Omental fat pad (tissue), 4 donors: ENCODE measurements at places on chromosomes 7 and 10. TPM values are rescaled to one million over a fixed set of nuclear protein-coding genes. Genes with fewer than 3 reads are reported as not detected.

GRCh38 chr7:38171623-38172391, 6.2 kb upstream of the STARD3NL start:
- DNase-seq, result no peak

- DNase-seq, result no peak
Measured at GRCh38 chr10:31574577-31574976, 255.6 kb downstream of the ZEB1 start.

- DNase-seq, result no peak
Measured at GRCh38 chr7:6551016-6551511, at the start of gene GRID2IP. Gene GRID2IP (minus strand): TSS chr7:6551461. CDS start chr7:6551436, 25 bp downstream.

DNA sequence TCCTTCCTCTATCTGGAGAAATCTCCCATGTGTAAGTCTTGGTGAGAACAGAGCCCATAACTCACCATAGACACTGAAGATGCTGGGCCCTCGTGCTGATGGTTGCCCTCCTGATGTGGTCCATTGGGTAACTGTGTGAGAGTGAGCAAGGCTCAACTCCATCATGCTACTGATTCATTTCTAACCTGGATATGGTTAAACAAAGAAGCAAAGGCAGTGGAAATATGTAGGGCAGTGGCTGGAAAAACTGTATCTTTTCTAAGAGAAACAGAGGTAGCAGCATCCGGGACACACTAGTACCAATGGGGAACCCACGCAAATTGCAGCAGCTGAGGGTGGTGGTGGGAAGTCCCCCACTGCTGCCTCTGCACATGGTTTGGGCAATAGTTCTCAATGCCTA, 221.7 kb downstream of the KLF6 start:
- DNase-seq, result no peak

DNA sequence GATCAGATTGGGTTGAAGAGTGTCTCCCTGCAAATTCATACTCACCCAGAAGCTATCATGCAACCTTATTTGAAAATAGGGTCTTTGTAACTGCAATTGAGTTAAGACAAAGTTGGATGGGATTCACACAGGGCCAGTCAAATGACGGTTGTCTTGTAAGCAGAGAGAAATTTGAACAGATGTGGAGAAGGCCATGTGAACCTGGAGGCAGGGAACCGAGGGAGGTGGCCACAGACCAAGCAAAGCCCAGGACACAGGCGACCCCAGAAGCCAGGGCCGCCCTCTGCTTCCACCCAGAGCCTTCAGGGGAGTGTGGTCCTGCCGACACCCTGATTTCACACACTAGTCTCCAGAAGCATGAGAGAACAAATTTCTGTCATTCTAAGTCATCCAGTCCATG, 140.8 kb downstream of the SFMBT2 start:
- DNase-seq, result no peak

DNA sequence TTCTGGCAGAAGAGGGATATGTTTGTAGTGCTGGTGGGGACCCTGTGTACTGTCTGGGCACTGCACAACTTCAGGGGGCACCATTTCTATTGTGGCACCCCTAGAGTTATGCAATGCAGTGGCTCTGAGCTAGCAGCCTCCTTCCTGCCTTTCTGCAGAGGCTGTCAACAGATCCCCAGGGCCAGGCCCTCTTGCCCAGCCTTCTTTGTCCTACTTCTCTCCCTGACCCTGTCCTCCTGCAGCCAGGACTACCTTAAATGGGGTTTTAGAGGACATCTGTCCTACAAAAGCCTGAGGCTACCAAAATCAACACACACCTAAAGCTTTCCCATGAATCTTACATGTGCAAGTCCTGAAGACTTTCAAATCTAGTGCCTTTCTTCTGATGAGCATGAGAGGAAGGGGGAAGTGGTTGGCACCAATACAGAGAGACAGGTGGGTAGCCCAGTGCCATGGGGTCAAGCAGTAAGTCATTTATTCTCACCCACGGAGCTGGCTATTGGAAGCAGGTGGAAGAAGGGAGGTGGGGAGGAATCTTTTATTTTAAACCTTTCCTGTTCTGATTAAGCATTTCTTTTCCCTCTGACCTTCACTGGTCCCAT, 2.4 kb downstream of the SPOCK2 start:
- DNase-seq, result no peak

GRCh38 chr7:42338231-42338915, 101.4 kb upstream of the GLI3 start:
- no peak for DNase-seq

- no peak for DNase-seq
Measured at GRCh38 chr10:124109261-124109660, 15.9 kb upstream of the CHST15 start.

- no peak for DNase-seq
Measured at GRCh38 chr10:57962839-57963238, 304.9 kb downstream of the IPMK start.

- no peak for DNase-seq
Measured at GRCh38 chr10:71547876-71548846, 151.4 kb downstream of the CDH23 start.

- DNase-seq, result no peak
Measured at GRCh38 chr10:116287906-116288501, 15.0 kb upstream of the GFRA1 start.

- DNase-seq, result no peak
Measured at GRCh38 chr7:82549616-82550285, 106.2 kb upstream of the CACNA2D1 start.

DNA sequence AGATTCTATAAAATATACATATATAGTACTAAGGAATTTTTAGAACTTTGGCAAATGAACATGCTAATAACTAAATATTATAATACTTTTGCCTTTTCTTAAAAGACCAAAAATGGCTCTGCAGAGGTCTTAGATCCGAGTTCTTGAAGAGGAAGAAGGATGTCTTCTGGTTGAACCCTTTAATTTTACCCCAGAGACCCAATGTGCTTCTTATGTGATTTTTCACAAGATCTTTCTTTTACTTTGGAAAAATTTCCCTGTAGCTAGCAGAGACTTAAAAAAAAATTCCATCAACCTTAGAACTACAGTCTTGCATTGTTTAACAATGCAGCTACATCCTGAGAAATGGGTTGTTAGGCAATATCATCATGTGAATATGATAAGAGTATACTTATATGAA, 663.2 kb downstream of the PARD3 start:
- no peak for DNase-seq

DNA sequence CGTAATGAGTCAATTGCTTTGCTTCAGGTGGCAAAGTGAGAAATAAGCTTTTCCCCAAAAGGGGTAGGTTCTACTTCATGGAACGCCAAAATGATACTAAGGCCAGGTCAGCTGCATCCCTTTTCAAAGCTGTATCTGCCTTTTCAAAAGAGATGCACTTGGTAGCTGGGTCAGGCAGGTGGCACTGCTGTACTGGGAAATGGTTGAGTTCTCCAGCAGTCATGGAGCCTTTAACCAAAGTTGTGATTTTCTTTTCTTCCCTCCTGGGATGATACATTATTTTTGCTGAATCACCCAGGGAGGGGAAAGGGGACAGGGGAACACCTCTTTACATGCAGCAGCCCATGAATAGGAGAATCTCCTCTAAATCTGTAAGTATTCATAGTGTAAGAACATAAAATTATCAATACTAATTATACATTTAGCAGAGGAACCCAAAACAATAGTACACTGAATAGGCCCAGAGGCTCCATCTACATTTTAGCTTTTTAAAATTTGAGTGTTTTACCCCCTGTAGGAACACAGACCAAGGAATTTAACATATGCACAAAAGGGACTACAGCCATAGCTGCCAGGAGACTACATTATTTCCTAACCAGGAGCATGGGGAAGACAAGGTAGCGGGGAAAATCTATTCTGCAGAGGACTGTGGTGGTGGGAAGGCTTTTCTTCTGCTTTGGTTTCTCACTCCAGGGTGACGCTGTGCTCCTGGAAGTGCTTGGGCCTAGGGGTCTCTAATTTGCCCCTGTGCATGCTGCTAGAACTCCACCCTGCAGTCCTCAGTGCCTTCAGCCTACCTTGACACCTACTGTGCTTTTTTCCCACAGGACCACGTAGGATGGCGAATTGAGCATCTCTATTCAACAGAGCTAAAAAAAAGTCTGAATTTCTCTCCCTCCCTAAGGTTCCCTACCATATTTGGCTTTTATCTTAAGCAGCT, 6.4 kb upstream of the GPR22 start:
- DNase-seq, result no peak

DNA sequence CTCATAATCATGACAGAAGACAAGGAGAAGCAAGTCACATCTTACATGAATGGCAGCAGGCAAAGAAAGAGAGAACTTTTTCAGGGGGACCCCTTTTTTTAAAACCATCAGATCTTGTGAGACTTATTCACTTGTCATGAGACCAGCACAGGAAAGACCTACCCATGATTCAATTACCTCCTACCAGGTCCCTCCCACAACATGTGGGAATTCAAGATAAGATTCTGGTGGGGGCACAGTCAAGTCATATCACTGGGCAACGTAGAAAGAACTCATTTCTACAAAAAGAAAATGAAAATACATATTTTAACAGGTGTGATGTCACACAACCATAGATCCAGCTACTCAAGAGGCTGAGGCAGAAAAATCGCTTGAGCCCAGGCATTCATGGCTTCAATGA, 304.1 kb downstream of the IPMK start:
- DNase-seq, result no peak

- DNase-seq, result no peak
Measured at GRCh38 chr7:52053525-52053924, 736.9 kb upstream of the COBL start.

DNA sequence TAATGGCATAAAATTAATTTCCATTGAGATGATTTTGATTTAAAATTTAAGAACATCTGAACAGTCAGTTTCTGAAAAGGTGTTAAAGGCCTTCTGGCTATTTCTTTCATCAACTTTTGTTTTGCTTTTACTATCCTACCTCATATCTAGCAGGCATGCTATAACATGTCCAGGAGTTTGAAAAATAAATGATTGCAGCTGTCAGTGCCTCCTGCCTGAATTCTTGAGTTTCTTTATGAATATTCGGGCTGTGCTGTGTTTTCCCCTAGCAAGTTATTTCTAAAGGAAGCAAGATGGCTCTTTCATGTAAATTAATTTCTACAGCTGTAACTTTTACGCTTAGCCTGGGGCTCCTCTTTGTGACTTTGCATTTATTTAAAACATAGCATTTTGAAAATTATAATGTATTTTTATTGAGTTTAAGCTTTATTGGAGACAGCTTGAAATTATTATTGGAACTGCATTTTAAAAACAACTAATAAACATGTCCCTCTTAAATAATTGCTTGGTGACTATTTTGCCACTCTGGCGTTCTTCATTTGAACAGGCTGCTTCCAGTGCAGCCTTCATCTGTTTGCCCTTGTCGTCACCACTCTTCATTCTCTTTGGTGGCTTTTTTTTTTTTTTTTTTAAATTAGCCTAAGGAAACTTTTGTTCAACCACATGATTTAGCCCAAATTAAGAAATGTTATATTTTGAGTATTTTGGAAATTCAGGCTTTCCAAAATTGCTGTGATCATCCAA, 1083.4 kb upstream of the LRRN3 start:
- no peak for DNase-seq

DNA sequence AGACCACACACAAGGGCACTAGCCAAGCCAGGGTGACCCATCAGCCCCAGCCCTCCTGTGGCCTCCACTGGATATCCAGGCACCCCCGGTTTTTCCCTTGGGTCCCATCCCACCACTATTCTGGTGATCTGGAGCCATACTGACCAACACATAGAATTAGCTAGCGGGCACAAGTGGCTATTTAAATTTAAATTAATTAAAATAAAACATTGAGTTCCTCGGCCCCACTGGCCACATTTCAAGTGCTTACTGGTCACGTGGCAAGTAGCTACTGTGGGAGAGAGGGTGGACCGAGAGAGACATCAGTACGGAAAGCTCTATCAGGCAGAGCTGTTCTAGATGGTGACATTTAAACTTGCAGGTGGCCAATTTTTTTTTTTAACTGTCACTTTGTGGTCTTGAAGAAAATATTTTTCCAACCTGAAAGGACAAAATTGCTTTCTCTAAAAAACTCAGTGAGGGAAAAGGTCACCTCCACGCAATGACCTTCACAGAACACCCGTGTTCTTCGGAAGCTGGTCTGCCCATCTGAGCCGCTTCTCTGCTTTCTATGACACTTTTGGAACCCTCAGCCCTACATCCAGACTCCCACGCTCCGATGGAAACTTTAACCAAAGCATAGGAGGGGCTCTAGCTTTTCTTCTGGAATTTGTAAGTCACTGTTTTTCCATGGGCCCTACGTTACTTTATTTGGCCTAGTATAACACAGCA, 30.0 kb downstream of the HIPK2 start:
- no peak for DNase-seq

DNA sequence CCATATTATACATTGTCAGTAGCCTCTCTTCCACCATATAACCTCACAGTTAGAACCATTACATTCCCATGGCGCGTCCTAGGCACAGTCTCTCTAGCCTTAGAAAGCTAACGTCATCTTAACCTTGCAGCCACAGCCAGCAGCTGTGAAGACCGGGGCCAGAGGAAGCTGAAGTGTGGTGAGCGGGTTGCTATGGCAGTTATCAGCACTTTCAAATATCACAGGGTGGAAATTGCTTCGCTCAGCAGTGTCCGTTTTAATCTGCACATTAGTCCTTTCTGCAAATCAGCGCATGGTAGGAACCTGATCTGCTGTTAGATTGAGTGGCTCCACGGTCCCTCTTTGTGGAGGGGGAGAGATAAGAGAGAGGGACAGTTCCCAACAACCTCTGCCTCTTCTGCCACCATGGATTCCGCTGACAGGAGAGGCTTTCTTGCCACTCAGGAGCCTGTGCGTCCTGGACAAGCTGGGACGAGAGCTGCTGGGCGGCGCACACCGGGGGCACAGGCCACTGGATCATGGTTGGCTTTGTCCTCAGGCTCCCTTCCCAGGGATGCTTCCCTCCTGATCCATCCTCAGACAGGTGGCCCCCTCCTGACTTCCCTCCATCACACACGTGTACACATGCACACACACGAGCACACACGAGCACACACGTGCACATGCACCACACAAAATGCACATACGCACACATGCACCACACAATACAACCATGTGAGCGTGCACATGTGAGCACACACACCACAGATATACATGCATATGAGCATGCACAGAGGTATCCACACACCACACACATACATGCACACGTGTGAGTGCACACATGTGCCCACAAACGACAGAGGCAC, 93.8 kb downstream of the WDR37 start:
- no peak for DNase-seq

LRRD1 gene
- not detected for total RNA-seq

LIPM gene
- not detected for total RNA-seq

CLCN1 gene
- not detected for total RNA-seq

CTAGE4 gene
- total RNA-seq, result 2.3 TPM

RNF148 gene
- 3.0 TPM for total RNA-seq

ANKRD2 gene
- not detected for total RNA-seq

PON3 gene
- 2.9 TPM for total RNA-seq

TRRAP gene
- 27.2 TPM for total RNA-seq

SMURF1 gene
- total RNA-seq, result 23.6 TPM

DRGX gene
- not detected for total RNA-seq

TEX47 gene
- total RNA-seq, result not detected
